ENCODE measurements at places on chromosomes 6 and 20. TPM values are rescaled to one million over a fixed set of nuclear protein-coding genes. Genes with fewer than 3 reads are reported as not detected.

Gene UST
- 0.20 TPM for total RNA-seq

DNA sequence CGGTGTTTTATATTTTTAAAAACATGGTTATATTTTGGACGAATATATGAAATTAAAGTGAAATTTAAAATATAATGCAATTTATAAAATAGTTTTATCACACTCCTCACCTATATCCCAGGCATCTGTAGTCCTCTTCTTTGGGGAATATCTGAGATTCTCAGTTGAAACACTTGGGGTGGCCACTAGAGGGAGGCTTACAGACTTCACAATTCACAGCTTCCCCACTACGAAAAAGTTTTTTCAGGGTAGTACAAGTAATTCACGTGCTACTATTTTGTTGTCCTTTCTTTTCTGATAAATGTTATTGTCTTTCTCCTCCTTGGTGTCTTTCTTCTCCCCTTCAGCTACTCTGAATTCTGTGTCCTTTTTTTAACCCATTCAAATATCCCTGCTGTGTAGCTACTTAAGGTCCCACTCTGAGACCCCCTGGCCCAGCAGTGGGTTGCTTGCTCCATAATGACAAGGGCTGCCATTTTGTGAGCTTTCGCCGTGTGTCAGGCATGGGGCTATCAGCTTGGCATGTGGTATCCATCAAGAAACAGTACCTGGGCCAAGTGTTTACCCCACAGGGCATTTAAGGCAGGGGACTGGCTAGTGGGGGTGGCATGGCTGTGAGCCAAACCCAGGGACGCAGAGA lies 43.6 kb upstream of the PHACTR3 start:
- DNase-seq = no peak

DNA sequence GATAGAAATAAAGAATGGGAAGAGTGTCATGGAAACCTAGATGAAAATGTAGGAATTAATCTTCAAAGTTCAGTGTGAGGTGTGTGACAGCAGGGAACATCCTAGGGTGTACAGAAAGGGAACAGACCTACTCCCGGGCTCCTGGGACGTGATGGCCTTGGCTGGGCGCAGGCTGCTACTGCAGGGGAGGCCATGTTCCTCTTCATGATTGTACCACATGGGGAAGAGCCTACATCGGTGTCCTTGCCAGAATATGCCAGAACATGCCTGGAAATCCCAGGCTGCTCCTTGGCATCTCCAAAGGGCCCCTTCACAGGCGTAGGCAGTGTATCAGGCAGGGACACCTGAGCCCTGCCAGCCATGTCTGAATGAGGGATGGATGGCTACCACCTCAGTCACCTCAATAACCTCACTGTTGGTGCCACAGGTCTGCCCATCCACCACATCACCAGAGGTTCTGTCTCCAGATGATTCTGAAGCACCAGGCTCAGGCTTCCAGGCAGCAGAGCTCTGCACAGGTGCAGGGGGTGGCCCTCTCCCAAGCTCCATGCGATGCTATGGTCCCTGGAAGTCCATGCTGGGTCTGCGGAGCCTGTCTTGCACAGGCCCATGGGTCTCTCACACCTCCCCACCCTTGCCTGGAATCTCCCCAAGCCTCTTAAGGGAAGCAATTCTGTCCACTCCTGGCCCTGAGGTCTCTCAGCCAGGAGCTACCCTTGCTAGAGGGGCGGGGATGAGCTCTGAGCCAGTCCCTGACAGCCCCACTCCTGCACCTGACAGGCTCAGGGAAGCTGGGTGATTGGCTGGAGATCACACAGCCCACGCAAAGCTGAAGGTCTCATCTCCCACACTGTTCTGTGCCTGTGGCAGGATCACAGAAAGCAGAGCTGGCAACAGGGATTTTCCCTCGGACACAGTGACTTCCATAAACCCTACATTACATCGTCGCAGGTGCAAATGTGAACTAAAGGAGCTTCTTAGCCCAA lies 20.2 kb downstream of the RAMACL start:
- no peak for DNase-seq

DNA sequence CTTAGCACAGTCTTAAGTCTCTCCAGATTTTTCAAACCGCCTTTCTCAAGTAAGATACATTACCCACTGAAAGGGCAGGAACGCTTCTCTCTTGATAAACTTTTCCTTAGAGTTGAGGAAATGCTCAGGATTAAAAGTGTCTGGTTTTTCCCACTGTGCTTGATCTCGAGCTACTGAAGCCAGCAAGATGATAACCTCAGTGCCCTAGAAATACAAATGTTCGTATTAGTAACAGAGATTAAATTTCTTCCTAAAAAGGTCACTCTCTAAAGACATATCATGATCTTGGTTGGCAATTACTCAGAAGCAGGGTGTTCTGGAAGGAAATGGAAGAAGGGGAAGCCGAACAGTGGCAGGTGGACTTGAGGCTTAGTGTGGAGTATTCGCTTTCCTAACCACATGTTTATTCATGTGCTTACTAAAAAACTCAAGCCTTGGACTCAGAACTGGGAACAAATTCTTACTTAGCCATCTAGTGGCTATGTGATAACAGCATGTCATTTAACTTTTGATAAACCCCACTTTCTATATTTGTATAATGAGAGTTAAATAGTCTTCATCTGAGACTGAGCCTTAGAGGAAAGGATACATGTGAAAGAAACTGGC lies 20.1 kb downstream of the C6orf141 start:
- DNase-seq = no peak

DNA sequence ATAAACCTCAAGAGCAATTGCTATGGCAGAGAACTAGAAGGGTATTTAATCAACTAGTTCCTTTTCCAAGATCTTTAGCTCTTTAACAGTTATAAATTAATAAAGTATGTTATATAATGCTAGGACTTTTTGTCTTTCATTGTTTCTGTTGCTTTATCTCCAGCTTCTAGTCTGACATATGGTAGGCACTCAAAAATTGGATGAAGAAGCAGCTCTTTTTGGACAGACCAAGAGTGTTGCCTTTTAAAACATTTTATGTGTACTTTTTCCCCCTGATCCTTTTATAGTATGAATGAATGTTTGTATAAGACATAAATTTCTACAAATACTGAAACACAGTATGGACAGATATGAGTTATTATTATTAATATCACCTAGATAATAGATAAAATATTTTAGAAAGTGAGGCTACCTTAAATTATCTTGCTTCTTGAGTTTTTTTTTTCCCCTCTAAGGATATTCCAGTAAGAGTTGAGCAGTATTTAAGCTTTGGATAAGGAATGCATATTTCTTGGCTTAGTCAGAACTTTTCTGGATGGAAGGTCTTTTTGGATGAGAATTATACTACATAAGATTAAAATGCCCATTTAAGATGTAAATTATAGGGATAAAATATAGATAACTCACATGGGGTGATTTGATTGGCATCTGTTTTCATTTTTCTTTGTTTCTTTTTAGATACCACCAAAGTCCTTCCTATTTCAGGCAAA lies 16.6 kb downstream of the LAMA2 start:
- no peak for DNase-seq

GRCh38 chr20:62858058-62858830 lies 3.4 kb downstream of the TCFL5 start:
- no peak for DNase-seq

DNA sequence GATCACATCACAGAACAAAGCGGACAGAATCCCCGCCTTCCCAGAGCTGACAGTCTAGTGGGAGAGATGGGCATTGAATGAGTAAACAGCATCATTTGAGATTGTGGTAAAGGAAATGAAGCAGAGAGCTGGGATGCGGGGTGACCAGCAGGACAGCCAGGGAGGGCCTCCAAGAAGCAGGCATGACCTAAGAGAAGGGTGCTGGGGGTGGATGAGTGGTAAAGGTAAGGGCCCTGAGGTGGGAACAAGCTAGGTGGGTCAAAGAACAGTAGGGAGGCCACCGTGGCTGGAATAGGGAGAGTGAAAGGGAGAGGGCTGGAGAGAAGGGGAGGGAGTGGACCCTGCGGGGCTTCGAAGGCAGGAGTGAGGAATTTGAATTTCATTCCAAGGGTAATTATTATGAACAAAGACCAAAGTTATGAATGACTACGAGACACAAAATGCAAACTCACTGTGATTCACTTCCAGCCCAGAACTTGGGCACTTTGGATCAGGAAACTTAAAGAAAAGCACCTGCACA lies 61.4 kb downstream of the CEBPB start:
- DNase-seq = no peak

DNA sequence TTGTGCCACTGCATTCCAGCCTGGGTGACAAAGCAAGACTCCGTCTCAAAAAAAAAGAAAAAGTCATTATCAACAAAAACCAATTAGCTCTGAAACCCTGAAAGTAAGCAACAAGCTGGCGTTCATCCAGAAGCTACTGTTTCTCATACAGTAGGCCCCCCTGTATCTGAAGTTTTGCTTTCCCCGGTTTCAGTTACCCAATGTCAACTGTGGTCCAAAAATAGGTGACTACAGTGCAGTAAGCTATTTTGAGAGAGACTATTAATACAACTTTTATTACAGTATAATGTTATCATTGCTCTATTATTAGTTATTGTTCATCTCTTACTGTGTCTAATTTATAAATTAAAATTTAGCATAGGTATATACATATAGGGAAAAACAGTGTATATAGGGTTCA lies 135.1 kb downstream of the KIF16B start:
- no peak for DNase-seq

DNA sequence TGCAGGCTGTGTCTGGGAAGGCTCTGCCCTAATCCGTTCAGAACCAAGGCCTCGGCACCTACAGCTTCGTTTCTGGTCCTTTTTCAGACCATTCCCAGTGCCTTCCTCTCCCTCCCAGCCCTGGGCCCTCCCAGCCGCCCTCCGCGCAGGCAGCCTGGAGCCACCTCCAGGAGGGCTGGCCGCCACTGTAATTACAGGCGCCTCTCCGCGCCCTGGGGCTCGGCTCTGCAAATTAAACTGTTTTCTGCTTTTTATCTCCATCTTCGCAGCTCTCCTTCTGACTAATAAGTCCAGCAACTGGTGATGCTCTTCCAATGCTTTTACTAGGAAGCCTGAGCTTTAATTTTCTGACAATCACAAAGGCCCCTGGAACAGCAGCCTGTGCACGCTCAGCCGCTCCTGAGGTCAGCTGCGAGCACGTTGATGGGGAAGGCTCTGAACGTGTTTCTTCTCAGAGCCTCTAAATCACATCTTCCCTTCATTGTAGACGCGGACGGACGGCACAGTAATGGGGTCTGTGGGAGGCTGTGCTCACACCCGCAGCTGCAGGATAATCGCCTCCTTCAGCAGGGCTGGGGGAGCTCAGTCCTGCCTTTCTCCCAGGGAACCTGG lies 194.6 kb downstream of the DLL1 start:
- no peak for DNase-seq

Data from activated naive CD4-positive, alpha-beta T cell treated with anti-CD3 and anti-CD28 coated beads for 36 hours (primary cell).